ENCODE measurements at places on chromosomes 5 and 9. TPM values are rescaled to one million over a fixed set of nuclear protein-coding genes. Genes with fewer than 3 reads are reported as not detected.

DNA sequence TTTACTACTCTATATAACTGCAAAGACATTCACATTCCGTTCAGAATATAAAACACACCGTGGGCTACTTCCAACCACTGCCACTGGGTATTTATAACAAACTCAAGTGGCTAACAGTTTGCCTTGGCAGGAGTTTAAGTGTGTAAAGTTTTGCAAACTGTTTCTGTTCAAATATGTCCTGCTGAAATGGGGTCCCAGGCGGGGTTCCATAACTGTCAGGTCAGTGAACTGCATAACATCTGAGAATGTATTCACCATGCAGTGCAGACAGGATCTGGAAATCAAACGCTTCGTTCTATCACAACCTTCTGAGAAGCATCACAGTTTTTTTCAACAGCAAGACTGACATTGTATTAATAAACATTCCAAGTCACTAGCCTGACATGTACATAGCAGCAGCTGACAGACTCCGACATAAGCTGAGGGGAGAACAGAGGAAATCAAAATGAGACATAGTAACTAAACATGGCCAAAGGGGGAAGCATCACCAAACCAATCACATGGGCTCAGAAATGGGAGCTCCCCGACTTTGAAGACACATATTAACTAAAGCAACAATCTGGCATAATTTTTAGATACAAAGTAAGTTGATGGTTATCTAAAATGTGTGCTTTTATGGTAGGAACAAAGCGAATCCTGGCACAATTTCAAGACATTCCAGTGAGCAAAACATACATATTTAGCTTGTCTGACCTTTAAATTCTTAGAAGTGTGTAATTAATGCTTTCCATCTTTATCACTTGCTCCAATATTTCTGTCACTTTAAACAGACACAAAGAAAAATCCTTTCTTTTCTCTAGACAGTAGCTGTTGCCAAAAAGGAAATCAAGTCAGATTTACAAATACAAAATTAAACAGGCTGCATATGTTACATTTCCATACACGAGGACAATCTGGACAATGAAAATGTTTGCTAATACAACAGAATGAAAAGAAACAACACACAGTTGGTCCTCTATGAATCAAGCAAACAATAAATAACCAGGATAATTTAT, 156.8 kb downstream of the MAPKAP1 start:
- DNase-seq = no peak

GARIN3 gene
- not detected for total RNA-seq

GRCh38 chr9:101083448-101084202, 55.1 kb downstream of the PLPPR1 start:
- no peak for DNase-seq

DNA sequence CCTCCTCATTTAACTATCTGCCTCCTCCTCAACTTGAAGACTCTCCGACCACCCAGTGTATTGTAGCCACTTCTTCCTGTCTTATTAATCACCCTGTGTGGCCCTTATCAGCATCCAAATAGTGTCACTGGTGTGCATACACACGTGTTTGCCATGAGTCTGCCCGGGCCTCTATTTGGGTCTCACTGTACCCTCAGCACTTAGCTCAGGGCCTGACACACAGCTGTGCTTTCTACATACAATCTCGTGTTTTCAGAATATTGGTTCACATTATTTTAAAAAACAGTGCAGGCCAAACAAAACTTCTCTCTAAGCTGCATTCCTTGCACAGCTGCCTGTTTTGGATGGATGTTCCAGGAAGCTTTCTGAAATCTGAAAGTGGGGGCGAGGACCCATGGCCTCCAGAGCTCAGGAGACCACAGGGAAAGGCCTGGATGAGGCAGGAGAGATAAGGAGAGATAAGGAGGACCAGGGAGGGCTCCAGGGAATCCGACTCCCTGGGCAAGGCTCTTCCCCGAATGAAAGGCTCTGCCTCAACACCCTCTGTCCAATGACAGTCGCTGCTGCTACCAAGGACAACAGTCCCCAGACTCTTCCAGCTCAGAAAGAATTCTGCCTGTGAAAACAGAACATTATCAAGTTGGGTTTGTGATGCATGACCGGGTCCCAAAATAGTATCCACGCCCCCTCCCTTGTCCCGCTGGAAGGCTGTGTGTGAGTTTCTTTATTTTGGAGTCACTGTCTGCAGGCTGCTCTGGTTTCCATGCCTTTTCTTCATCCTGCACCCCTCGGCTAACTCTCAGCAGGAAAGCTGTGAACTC, 255.6 kb downstream of the NSG2 start:
- no peak for DNase-seq

- no peak for DNase-seq
Measured at GRCh38 chr5:6525910-6526309, 77.3 kb downstream of the UBE2QL1 start.

RGS7BP gene
- total RNA-seq = 2.3 TPM

GRCh38 chr5:132009706-132010405, 1.6 kb downstream of the ACSL6 start:
- DNase-seq = no peak

DNA sequence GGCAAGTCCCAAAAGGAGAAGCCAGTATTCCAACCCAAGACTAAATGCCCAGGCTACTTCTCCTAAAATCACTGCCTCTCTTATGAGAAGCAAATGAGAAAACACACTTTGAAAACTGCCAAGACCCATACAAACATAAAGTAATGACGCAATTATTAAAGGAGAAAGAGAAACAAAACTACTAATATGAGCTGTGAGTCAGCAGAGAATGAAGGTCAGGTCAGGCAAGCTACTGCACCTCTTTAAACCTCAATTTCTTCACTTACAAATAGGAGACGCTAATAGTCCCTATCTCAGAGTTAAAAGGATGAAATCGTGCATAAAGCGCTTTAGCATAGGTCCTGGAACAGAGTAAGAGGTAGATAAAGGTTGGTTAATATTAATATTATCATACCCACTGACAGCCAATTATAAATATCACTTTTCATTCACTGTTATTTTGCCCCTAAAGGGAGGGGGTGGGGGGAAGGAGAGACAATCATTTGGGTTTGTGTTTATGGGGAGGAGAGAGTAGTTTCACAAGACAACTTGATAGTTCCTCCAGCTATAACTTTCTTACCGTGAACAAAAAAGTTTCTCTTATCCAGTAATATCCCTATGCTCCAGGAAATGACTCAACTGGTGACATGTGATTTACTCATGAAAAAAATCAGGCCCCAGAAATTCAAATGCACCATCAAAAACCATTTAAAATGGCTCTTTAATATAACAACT, 3.6 kb downstream of the PSMB7 start:
- DNase-seq = no peak

GRCh38 chr5:16618138-16618897, 1.5 kb upstream of the RETREG1 start:
- no peak for DNase-seq

LTC4S gene
- 2.2 TPM for total RNA-seq

DNA sequence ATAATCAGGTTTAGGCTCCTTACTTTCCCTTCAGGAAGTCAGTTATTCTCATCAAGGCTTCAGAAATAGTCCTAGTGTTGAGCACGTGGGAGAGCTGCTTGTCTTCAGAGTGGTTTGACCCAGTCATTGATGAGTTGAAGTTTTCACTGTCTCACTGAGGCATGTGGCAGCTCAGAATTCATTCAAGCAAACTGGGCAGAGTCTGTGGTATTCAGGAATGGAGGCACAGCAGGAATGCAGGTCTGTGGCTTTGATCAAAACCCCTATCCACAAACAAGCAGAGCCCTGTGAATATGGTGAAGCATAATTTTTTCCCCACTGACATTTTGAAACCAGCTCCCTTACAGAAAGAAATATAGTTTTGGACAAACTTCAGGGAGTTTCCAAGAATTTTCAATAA, 207.3 kb downstream of the CD180 start:
- no peak for DNase-seq

SLC34A1 gene
- total RNA-seq = not detected

DNA sequence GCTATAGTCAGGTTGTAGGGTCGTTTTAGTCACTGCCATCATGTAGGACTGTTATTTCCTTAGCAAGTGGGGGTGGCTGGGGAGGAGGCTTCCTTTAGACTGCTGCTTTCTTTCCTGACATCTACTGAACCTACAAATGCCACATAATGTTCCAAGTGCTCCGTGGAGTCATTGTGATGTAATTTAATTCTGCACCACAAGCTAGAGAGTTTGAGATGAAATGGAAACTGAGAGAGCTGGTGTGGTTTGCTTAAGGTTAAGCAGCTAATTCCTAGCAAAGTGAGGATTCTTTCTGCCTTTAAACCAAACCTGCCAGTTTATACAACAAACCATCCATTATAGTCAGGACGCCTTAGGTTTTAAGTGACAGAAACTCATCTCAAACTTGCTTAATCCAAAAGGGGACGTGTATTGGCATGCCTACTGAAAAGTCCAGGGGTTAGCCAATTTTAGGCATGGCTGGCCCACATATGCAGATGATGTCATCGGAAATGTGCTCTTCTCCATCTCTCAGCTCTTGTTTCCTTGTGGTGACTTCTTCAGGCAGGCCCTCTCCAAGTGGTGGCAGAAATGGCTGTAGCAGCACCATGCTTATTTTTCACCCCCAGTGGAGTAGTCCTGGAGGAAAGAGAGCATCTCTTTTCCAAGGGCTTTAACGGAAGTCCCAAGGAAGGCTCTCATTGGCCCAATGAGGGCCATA, 30.5 kb downstream of the ZNF618 start:
- no peak for DNase-seq

DNA sequence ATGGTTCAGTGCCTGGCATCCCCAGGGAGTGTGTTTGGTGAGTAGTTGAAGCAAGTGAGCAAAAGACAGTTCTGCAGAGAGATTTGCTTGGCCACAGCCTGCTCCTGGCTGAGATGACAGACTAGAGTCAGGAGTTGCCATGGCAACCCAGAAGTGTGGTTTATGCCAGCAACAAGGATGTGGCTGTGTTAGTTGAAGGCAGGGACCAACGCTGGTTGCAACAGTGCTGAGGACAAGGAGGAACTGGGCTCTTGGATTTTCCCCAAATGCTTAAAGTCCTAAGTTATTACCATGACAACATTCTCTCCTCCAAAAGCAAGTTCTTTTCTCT, 2.7 kb downstream of the NXNL2 start:
- no peak for DNase-seq

DNA sequence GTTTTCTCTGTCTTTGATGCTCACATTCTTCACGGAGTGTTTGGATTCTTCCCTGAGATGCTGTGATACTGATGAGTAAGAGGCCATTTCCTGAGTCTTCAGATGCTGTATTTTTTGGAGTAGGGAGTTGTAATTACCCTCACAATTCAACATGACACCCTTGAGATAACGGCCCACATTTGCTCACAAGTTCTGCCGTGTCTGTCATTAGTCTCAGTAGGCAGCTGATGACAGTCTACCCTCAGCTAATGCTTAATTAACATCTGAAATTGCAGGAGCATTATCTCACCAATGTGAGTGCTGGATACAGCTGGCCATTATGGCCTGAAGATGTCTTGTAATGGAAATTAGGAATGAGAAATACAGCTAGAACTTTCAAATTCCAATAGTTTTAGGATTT, 307.1 kb upstream of the ADCY2 start:
- DNase-seq = no peak

LCN10 gene
- total RNA-seq = 2.8 TPM

DNA sequence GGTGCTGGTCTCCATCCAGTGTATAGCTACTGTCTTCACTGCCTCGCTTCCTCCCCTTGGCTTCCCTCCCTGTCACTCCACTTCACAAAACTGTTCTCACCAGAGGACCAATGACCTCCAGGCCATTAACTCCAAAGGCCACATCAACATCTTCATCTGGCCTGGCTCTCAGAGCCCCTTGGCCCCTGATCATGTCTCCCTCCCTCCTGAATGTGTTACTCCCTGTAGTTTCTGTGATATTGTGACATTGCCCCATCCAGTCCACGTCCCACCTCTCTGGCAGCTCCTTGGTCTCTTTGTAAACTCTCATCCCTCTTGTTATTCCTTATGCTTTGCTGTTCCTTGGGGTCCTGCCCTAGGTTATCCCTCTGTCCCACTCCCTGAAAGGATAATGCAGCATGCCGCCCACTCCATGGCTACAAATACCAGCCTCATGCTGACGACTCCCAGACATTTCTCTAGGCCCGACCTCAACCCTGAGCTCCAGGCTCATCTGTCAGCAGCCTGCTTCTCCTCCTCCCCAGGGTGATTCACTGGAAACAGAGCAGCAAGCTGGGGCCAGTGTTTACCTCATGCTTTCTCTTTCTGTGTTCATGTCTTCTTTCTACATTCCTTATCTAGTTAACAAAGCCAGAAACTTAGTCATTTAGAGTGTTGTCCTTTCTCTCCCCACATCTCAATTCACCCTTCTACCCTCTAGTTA, 312.2 kb downstream of the SPOCK1 start:
- no peak for DNase-seq

TBC1D2 gene
- 7.4 TPM for total RNA-seq

GRCh38 chr9:19138084-19138483, 10.8 kb upstream of the PLIN2 start:
- DNase-seq = no peak

LPAR1 gene
- 3.8 TPM for total RNA-seq

- no peak for DNase-seq
Measured at GRCh38 chr9:94826044-94826443, 99.5 kb downstream of the AOPEP start.

FST gene
- 16.6 TPM for total RNA-seq

MIGA2 gene
- 39.0 TPM for total RNA-seq

ARHGEF37 gene
- 1.8 TPM for total RNA-seq

DNA sequence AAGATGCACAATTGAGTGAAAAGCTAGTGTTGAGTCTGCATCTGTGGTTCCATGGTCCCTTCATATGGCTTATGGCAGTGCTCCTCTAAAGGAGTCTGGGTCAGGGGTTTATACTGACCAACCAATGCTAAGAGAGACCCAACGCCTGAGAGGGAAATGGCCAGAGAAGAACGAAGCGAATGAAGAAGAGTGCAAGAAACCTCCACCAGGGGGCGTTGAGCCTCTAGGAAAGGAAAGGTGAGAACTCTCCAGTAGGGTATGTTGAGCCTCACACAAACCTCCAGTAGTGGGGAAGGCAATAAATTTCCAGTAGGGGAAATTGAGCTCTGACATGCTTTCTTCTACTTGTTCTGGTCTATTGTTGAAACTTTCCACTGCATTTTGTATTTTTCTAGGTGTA, 470.6 kb downstream of the PRDM9 start:
- DNase-seq = peak; percentile 27

- DNase-seq = no peak
Measured at GRCh38 chr9:111095441-111095840, 57.2 kb upstream of the LPAR1 start.

THBS4 gene
- 12.8 TPM for total RNA-seq

SNCAIP gene
- total RNA-seq = 10.5 TPM

PTGR1 gene
- total RNA-seq = 28.5 TPM

ADAMTS12 gene
- total RNA-seq = 12.3 TPM

GRCh38 chr5:57324181-57324580, 150.3 kb downstream of the GPBP1 start:
- DNase-seq = no peak

DNA sequence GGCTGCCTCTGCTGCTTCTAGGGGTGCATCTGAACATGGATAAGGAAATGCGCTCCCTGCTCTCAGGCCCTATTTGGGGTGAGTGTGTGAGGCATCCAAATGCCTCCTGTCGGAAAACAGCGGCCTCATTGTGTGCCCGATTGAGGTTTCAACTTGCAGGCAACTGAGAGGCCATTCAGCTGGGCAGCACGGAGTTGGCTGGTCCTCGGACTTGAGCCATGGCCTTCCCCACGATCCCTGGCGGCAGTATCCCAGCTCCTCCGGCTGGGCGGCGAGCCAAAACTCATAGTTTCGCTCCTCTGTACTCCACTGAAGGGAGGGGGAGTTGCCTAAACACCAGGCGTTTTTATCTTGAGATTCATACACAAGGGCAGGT, 597.3 kb upstream of the SGCD start:
- DNase-seq = no peak

- DNase-seq = no peak
Measured at GRCh38 chr9:64066736-64067368, 1218.2 kb downstream of the FOXD4L5 start.

GRCh38 chr9:126526218-126527108, 87.3 kb upstream of the LMX1B start:
- no peak for DNase-seq
